ENCODE measurements at places on chromosomes 12 and 14.

DNA sequence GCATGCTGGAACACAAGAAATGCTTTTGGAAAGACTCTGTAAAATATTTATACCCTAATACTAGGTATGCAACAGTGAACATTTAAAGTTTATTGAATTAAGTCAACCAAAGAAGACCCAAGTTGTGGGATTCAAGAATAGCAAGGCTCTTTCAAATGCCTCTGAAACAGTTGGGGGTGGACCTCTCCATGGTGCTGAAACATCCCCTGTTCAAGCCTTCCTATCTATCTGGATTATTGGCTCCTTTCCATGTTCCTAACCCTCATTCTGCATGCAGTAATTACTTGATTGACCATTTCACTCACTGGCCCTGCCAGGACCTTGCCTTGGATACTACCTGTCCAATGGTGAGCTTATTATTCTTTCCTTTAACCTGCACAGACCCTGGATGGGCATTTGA is 349.7 kb downstream of the NRXN3 start:
- no peak for DNase-seq

DNA sequence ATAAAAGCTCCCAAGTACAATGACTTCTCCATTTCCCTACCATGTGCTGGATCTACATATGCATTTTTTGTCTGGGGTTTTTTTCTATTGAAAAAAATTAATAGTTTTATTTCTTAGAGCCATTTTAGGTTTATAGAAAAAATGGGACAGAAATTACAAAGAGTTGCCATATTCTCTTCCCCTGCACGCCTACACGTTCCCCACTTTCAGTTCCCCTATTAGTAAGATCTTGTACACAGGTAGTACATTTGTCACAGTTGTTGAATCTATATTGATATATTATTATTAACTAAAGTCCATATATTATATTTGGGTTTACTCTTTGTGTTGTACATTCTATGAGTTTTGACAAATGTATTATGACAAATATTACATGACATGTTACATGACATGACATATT is 35.7 kb downstream of the SIX6 start:
- DNase-seq = no peak

DNA sequence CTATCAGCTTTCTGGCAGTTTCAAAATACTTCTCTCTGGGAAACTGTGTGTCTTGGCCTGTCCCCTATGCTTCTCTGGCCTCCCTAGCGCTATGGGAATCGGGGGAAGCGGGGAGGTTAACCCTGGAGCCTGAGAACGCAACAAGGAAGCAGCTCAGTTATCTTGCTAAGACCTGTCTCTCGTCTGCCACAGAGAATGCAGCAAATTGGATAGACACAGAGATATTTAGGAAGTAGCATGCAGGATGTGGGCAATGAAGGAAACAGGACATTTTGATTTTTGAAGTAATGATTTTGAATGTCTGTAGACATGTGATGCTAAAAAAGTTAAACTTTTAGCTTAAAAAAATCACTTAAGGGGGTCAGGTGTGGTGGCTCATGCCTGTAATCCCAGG is 6.6 kb upstream of the CALCOCO1 start:
- no peak for DNase-seq

DNA sequence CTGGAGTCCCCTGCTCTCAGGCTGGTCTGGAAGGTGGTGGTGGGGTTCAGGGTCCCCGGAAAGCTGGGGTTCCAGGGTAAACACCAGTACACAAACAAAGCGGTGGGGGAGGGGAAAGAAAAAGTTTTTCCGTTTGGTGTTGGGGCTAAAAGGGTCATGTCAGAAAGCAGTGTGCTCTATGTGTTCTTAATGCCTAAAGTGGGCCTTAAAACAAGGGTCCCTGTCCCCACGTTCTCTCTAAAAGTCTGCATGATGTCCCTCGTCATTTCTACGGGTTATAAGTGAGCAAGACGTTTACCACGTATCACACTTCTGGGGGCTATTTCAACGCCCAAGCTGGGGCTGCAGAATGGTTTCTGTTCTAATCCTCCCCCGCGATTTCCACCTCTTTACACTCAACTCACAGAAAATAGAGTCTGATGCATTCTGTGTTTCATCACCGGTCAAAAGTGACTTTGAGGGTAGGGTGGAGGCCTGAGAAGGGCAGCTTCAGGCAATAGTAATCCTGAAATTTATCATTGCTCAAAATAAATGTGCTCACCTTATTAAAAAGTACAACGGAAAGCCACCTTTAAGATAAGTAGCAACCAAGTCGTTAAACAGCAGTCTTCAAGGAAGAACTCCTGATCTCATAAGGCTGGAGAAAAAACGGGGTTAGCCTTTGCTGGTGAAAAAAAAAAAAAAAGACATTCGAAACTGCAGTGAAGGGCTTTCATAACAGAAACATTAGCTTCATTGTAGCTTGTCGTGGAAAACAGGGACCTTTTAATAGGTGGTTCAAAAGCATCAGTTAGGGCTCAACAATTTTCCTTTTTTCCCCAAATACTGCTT is 63.9 kb upstream of the PTGR2 start:
- DNase-seq = peak; percentile 24

GRCh38 chr12:120238839-120239445 is 26.6 kb downstream of the PXN start:
- no peak for DNase-seq

- no peak for DNase-seq
These were observed 11.9 kb downstream of the GLTP start for GRCh38 chr12:109868182-109869051.

DNA sequence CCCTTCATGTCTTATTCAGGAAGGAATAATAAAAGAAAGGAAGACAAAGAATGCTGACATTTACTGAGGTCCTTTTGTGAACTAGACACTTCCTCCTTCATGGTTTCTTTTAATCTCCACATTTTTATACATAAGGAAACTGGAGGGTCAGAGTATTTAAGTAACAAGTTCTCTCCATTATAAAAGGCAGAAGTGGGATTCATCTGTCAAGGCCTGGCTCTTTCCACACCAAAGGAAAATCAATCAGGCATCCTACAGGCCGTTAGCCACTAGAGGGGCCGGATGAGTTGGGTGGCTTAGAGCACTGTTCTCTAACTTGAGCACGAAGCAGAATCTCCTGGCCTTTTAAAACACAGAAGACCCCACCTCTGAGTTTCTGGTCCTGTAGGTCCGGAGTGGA is 36.8 kb upstream of the NINJ2 start:
- DNase-seq = no peak

- DNase-seq = no peak
These were observed 92.9 kb downstream of the KSR2 start for GRCh38 chr12:117875744-117876435.

DNA sequence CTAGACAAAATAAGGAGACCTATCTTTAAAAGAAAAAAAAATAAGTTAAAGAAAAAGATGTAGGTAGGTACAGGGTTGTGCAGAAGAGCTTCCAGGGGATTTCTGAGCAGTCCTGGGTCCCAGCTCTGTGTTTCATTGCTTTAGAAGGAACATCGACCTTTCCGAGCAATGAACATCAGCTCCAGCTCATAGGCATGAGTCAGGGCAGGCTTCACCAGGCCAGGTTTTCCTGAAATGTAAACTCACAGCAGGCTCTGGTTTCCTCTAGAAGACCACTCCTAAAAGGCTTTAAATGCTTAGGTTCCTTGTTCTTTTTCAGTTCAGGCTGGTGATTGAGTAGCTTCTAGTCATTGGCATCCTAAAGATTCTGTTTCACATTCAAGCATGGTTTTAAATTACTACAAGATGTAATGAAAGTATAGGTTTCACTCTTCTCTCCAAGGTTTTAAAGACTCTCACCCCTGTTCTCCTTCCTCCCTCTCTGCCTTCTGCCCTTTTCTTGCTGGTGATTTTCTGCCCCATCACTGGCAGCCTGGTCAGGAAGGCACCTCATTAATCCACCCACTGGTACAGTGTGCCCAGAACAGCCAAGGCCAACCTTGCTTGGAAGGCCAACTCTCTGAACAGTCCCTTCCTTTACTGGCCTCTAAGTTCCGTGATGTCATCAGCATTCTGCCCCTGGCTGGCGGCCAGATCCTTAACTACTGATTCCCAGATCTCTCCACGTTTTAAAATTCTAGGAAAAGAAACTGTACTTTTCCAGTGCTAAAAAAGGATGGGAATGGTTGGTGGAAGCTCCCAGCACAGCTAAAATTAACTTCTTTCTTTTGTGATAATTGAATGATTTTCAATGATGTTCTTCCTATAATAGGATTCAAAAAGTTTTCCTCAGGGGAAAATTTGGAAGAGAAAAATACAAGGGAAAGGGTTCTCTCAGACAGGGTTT is 109.4 kb upstream of the HIF1A start:
- no peak for DNase-seq

DNA sequence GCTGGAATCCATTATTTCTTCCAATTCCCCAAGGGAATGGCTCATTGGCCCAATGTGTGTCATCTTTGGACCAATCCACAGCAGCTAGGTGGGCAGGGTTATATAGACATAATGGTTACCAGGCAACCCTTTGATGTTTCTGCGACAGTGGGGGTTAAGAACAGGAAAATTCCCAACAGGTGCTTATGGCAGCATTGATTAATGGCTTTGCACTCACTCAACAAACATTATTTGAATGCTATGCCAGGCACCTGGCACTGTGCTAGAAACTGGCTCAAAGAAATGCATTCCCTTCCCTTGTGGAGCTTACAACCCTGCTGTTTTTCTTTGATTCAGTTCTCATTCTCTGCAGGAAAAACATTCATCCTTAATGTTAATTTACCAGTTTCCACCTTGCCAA is 1221.0 kb downstream of the AACS start:
- no peak for DNase-seq

- peak; percentile 62 for DNase-seq
These were observed 10.6 kb downstream of the PHLDA1 start for GRCh38 chr12:76020731-76021672.

- no peak for DNase-seq
These were observed 347.2 kb downstream of the CCDC91 start for GRCh38 chr12:28537474-28537873.

GRCh38 chr12:86735851-86736250 is 479.7 kb upstream of the MGAT4C start:
- DNase-seq = no peak

DNA sequence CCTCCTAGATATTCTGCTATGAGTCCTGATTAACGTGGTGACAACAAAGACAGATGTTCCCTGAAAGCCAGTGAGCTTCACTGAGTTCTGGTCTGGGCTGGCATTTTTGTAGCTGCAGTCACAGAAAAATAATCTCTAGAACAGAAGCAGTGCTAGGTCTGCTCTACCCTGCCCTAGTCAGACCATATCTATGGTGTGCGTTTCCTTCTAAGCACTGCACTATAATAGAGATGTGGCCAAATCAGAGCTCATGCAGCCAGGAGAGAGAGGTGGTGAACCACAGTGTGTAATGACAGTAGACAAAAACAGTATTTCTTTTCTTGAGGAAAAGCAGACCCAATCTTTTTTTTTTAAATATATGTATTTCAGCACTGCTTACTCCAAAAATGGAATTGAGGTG is 76.3 kb downstream of the CMAS start:
- no peak for DNase-seq

- DNase-seq = no peak
These were observed 4.0 kb downstream of the AHNAK2 start for GRCh38 chr14:104974146-104974541.

DNA sequence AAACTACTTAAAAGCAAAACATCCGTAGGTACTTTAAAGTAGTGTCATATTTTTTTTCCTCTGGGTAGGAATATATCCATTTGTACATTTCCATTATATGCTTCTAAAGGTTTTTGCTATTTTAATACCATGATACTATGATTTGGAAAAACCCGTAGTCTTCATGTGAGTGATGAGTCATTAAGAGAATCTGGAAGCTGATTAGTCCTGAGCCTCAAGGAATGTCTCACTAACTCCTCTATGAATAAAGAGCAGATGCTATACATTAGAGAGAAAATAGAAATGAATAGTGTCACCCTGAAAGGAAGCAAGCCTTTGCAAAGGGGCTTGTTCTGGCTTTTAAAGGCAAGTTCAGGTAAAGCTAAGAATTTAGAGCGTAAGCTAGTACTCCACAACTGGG is 432.1 kb downstream of the CCDC91 start:
- no peak for DNase-seq

DNA sequence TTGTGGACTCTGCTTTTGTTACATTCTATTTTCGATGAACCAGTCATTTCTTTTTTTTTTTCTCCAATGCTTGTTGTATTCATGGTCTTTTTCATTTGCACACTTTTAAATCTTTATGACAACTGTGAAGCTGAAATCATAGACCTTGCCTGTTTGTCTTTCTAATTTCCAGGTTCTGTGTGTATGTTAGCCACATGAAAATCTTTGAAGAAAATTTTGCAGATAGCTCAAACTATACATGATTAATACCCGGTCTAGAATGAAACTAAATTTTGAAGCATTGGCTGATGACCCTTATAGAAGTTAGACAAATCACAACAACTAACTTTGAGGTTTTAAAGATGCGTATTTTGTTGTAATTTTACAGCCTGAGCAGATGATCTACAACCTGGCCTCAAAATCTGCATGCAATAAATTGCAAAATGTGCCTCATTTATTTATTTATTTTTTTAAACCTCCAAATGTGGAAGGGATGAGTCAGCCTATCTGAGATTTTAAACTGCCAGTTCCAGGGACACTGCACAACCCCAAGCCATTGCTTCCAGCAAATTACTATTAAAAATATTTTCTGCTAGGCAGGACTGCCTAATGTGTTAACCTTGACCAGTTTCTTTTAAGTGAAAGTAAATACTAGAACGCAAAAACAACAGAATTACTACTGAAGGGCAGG is 96.3 kb upstream of the NAV3 start:
- no peak for DNase-seq

GRCh38 chr12:70543444-70543843 is 93.8 kb downstream of the PTPRB start:
- DNase-seq = no peak

- no peak for DNase-seq
These were observed 22.7 kb upstream of the TEX22 start for GRCh38 chr14:105375635-105376057.

- no peak for DNase-seq
These were observed 202.2 kb downstream of the ATP23 start for GRCh38 chr12:58143498-58143995.

DNA sequence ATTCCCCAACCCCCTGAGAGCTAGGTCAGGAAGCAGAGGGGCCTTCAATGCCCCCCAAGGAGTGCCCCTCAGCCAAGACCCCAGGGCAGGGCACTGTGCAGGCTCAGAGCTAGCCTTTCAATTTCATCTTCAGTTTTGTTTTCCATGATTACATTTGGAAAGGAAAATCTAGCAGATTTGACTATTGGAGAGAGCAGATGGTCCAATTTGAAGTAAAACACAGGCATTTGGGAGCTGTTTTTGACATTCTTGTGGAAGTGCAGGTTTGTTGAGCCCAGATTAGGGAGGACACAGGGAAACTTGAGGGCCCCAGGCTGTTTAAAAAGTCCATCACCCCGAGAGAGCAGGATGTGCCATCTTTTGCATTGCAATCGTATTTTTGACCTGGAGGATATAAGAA is 58.6 kb upstream of the GPATCH2L start:
- no peak for DNase-seq

GRCh38 chr12:8037046-8037663 is 4.6 kb downstream of the FOXJ2 start:
- no peak for DNase-seq

All from stimulated activated CD8-positive, alpha-beta memory T cell treated with anti-CD3 and anti-CD28 coated beads, Interleukin-4, amount 100 ng/mL, for 4 hours (primary cell).